CD4-positive, alpha-beta T cell treated with Interleukin-21 for 1 hour (primary cell): ENCODE measurements at places on chromosomes 1 and 21.

- no peak for DNase-seq
Observed at GRCh38 chr1:109661391-109661790, 5.5 kb downstream of the GSTM4 start.

DNA sequence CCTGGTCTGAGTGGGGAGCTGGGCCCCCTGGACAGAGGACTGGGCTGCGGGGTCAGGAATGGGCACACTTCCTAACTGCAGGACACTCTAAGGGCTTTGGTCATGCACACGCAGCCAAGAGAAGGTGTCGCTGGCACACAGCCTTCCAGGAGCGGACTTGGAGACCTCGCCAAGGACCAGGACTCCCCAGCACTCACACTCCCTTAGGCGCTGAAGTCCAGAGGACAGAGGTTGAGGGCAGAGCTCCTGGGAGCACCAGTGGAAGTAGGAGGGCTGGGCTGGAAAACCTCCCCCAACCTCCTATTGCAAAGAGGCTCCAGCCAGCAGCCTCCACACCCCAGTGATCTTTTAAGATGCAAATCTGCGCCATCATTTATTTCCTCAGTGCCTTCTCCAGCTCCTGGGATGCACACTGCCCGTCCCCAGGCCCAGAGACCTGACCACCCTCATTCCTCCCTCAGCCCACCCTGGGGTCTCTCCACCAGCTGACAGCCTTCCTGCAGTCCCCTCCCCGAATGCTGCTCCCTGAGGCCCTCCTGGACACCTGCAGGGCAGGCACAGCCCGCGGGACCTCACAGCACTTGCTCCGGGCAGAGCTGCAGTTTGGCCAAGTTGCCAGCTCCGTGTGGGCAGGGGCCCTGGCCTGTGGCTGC is 3.0 kb downstream of the TSPEAR start:
- DNase-seq = no peak

- peak; percentile 50 for DNase-seq
Observed at GRCh38 chr1:147647796-147648633, 22.3 kb downstream of the ACP6 start.

- DNase-seq = no peak
Observed at GRCh38 chr1:36224537-36225282, 467 bp downstream of the THRAP3 start.

GRCh38 chr1:225119307-225119706 is 189.8 kb downstream of the DNAH14 start:
- no peak for DNase-seq
